Thyroid gland (tissue), 4 donors: ENCODE measurements at places on chromosomes 3 and 15. TPM values are rescaled to one million over a fixed set of nuclear protein-coding genes. Genes with fewer than 3 reads are reported as not detected.
A peak's percentile ranks its signal among the peaks of the same experiment; 100 is the strongest.

DUOX2 gene
- total RNA-seq: 238 TPM

SLC22A14 gene
- not detected for total RNA-seq

NME9 gene
- total RNA-seq: 2.6 TPM

IL5RA gene
- total RNA-seq: not detected

GMNC gene
- total RNA-seq: not detected

MST1 gene
- 43.5 TPM for total RNA-seq

AP3B2 gene
- 1.4 TPM for total RNA-seq

AMIGO3 gene
- total RNA-seq: 1.5 TPM

ZNF385D gene
- total RNA-seq: 0.49 TPM

SYNPR gene
- 0.13 TPM for total RNA-seq

GRM7 gene
- total RNA-seq: 0.11 TPM

RBMS3 gene
- 142 TPM for total RNA-seq

CEP19 gene
- 1.2 TPM for total RNA-seq

PAQR9 gene
- not detected for total RNA-seq

MRAS gene
- total RNA-seq: 56.4 TPM

SPSB4 gene
- total RNA-seq: not detected

KBTBD13 gene
- not detected for total RNA-seq

GRCh38 chr3:167450195-167450594 is 23.6 kb downstream of the SERPINI2 start:
- DNase-seq: no peak

GRCh38 chr15:82864967-82865366 is 55.5 kb downstream of the WHAMM start:
- no peak for DNase-seq

DNA sequence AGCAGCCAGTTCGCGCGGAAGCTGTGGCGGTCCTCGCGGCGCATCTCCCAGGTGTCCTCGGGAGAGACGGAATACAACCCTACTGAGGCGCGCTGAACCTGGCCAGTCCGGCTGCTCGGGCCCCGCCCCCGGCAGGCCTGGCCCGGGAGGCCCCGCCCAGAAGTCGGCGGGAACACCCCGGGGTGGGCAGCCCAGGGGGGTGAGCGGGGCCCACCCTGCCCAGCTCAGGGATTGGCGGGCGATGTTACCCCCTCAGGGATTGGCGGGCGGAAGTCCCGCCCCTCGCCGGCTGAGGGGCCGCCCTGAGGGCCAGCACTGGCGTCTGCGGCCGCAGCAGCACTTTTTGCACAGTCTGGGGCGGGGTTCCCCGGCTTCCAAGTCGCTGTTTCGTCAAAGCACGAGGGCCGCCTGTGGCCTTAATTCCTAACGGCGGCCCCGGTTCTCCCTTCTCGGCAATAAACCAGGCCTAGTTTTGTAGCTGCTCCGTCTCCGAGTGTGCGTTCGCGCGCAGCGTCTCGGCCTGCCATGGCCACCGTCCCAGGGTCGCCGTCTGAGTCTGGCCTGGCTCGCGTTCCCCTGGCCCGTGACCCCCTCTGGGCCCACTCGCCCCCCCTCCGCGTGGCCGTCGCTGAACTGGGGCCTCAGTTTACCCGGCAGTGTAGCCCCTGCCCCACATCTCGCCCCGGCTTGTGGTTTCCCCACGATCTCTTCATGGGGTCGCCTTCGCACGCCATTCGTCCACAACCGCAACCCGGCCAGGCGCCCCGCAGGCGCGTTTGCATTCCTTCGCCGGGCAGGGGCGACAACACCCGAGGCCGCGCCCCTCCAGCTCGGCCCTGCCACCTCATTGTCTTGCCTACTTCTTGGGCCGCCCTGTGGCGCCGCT is 30.0 kb downstream of the NBEAL2 start:
- DNase-seq: peak; percentile 93

DNA sequence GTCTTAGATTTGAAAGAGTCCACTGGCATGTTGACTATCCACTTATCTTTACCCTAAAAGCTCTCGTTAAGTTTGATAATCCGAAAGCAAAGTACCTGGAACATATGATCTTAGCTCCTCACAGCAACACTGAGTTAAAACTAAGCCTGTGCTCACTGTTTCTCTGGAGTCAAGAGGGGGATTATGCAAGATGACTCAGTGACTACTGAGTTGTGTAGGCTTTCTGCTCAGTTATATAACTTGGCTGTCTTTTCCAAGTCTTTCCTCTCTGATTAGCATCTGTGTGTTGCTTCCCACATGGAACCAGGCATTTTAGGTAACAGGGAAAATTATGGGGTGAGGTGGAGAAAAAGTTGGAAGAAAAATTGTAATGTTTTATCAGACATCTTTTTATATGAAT is 31.2 kb upstream of the MYO5C start:
- DNase-seq: no peak

DNA sequence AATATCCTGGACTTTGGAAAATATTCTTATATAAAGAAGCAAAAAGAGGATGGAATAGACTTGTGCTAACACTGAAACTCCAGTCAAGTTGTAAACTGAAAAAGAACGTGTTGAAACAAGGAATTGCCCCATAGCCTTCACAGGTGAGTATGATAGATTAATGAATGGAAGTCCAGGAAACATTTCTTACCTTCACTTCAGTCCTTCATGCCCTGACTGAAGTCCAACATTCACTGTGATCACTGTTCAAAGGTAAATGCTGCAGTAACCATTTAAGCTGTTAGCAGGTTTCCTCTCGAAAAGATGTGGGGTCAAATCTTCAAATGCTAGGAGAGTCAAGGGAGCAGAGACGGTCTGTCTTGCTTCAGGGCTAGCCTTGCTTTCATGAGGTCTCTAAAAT is 46.1 kb downstream of the SLC30A4 start:
- no peak for DNase-seq

GRCh38 chr3:120160050-120160449 is 65.8 kb upstream of the GSK3B start:
- peak; percentile 45 for DNase-seq

DNA sequence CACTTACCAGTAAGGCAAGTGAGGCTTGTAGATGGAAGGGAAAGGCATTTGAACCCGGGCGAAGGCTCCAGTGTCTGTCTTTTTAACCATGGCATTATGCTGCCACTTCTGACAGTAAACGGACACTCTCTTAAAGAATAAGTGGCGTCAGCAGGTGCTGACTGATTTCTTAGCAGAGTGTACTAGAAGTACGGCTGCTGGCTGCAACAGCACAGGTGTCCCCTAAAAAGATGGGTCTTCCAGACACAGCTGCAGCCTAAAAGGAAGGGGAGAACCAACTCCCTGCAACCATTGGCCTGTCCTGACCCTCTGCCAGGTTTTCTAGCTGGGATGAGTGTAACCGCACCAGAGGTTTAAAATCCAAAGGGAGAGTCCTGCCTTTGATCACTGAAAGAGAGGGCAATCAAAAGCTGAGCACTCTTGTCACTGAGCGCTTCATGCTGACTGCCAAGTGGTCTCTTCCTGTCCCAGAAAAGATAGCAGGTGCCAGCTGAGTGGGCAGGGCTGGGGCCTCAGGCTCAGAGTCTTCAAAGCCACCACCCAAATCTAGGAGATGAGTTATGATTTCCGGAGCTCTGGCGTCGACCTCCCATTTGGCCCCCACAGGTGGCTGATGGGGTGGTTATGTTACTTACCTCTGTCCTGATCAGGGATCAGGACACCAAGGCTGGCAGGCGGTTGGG is 255.8 kb downstream of the SLCO3A1 start:
- no peak for DNase-seq

DNA sequence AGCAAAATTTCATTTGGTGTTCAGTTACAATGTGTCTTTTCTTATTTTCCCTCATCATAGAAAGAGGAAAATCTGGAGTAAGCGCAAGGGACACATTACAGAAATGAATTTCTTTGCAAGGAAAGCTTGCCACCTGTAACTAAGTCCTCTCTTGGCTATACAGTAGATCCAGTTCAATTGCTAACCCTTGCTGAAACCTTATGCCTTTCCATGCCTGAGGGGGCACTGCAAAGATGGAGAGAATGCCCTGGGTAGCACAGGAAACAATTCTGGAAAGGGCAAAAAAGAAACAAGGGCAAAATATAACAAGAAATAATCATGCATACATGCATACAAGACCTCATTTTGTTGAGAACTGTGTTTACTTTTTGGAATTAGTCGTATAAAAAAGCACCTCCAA is 4.3 kb downstream of the CADM2 start:
- DNase-seq: no peak

DNA sequence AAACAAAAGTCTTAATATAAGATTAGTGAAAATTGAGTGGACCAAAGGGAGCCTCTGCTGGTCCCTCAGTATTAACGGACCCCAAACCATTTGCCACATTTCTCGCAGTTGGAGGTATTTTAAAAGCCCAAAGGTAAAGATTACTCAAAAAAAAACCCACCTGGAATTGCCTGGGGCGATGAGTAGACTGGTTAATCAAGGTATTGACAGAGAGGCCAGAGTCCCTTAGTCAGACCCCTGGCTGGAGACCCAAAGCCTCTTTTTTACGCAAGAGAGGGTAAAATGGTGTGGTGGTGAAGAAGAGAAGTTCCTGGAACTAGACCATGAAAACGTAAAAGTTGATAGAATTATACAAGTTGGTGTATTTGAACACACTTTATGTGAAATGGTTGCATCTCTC is 137.2 kb downstream of the IMPG2 start:
- no peak for DNase-seq

DNA sequence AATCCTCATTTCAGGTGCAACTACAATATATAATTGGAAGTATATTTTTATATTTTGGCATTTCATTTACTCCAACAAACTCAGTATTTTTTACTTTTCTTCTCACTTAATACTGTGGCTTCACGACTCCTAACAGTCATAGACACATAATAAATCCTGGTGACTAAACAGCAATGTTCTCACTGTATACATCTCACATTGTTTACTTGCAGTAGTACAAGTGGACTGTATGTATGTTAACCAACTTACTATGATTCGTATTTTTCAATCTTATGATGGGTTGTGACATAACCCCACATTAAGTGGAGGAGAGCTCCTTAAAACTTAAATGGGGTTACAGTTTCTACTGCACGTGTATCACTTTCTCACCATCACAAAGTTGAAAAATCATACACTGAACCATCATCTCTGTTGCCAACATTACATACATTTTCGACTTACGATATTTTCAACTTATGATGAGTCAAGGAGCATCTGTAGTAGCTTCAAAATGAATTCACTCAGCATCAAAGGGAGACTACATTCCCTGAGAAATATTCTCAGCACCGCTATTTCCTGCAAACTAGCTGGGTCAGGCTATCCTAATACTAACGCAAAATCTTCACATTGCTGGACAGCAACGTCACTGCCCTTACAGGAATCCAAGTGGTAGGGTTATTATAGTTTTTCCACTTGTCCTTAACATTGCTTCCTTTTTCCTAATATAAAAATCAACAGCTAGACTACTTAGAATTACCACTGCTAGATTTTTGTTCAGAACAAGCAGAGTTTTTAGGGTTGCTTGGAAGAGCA is 7.3 kb downstream of the ADAM10 start:
- no peak for DNase-seq

- peak; percentile 15 for DNase-seq
Observed at GRCh38 chr3:112582244-112582874, 20.5 kb downstream of the SLC35A5 start.

DNA sequence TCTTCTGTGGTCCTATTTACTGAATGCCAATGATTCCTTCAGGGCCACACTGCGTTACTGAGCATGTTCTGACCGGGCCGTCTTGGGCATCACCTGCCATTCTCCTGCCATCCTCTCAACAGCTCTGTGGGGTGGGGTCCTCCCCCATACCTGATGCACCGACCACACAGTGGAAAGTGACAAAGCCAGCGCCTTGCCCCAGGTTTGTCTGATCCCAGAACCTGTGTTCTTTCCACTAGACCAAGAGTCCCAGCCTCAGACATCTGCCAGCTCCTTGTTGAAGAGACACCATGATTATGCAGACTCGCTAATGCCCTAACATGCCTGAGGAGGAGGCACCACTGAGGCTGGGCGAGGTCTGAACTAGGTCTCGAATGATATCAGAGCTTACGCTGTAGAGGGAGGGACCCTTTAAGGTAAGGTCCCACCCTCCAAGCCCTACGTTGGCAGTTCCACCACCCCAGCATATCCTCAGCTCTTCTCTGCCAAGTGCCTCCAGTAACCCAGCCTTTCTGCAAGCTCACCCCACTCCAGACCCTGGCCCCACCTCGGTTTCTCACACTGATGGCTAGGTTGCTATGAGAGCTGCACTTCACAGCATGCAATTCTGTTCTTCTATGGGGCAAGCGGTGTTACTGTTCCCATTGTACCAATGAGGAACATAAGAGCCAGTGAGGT is 29.8 kb upstream of the PLXNA1 start:
- no peak for DNase-seq

GRCh38 chr3:156539802-156540201 is 15.1 kb downstream of the SSR3 start:
- no peak for DNase-seq

DNA sequence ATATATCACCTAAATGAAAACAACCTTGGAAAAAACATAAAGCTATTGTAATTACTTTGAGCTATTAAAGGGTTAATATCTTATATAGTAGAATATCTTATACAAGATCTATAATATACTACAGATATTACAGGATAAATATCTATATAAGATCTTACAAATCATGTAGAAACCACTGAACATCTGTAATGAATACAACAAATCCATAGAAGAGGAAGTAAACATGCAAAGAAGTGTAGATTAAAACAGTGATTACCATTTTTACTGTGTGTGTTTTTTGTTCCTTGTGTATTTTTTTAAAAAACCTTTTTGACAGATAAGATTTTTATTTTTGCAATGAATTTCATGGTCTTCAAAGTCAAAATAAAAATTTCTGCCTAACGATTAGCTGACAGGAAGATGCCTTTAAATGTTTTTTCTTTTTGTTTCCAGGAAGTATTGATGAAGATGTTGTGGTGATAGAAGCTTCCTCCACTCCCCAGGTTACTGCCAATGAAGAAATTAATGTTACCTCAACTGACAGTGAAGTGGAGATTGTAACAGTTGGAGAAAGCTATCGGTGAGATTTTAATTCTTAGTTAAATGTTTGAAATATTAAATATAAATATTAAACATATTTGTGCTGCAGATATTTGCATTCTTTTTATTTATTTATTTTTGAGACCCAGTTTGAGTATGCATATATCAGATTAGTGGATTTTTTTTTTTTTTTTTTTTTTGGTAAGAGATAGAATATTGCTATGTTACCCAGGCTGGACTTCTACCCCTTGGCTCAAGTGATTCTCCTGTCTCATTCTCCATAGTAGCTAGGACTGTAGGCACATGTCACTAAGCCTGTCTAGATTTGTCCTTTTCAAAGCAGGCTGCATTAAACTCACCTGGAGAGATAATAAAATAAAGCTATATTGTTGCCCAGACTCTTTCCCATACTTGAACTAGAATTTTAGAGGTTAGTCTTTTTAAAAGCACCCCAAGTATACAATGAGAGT is 52.8 kb upstream of the CCNB2 start:
- no peak for DNase-seq

DNA sequence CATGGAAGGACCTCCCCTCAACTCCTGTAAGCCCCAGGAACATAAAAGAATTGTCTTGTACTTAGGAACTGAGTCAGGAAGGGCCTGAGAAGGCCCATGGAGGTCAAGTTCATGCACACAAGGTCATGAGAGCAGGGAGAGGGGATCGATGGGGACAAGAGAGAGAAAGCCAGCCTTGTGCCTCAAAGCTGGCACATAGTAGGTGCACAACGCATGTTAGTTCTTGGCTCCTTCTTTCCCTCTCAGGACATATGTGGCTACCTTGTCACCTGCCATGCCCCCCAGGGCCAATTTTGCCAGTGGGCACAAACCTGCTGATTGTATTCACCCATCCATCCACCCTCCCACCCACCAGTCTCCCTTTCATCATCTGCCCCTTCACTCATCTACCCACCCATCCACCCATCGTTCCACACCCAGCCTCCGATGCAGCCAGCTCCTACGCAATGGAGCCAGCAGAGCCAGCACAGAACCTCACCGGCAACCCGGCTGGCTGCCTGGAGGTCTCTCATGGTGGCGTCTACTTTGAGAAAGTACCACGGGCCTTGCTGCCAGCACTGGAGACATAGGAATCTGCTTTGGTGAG is 52.4 kb upstream of the INSYN1 start:
- no peak for DNase-seq
